WTC11 (cell line): ENCODE measurements at places on chromosomes 6 and 20. TPM values are rescaled to one million over a fixed set of nuclear protein-coding genes. Genes with fewer than 3 reads are reported as not detected.

Gene GFRA4
- not detected in 3 replicates for total RNA-seq

Gene CDH26
- total RNA-seq = 1.0 to 1.4 TPM (median 1.3 TPM) in 3 replicates

Gene CD93
- 0.05 to 0.21 TPM (median 0.09 TPM) in 3 replicates for total RNA-seq

- no peaks in the 10 kb centered on the region for H3K27me3 ChIP-seq
- no peak for DNase-seq
- no peak overlapping the region for H3K27ac ChIP-seq
- no peaks in the 10 kb centered on the region for H3K36me3 ChIP-seq
- no peak overlapping the region for H3K4me3 ChIP-seq
Observed at GRCh38 chr6:138638604-138639003, 135.0 kb upstream of the CCDC28A start.

GRCh38 chr6:70184723-70185122 is 118.2 kb downstream of the COL9A1 start:
- no peak for DNase-seq
- H3K36me3 ChIP-seq = no peaks in the 10 kb centered on the region
- no peak overlapping the region for H3K4me3 ChIP-seq
- no peaks in the 10 kb centered on the region for H3K27me3 ChIP-seq
- H3K4me1 ChIP-seq = no peaks in the 10 kb centered on the region

- H3K27me3 ChIP-seq = no peaks in the 10 kb centered on the region
- H3K4me3 ChIP-seq = no peak overlapping the region
- peaks cover 17% of the 10 kb centered on the region; the same call in 1 of the 2 replicates for H3K4me1 ChIP-seq
- no peak for DNase-seq
- no peaks in the 10 kb centered on the region for H3K36me3 ChIP-seq
Observed at GRCh38 chr6:9612489-9612888, 802.4 kb downstream of the TFAP2A start.
